Osteocyte (in vitro differentiated cells): ENCODE measurements at places on chromosomes 3 and 15. TPM values are rescaled to one million over a fixed set of nuclear protein-coding genes. Genes with fewer than 3 reads are reported as not detected.

- DNase-seq: no peak
- H3K27me3 ChIP-seq: no peaks in the 10 kb centered on the region
- H3K36me3 ChIP-seq: no peaks in the 10 kb centered on the region
- H3K4me1 ChIP-seq: no peaks in the 10 kb centered on the region
- H3K4me3 ChIP-seq: no peak overlapping the region
- no peak overlapping the region for H3K27ac ChIP-seq
These were observed 13.2 kb upstream of the CPEB1 start for GRCh38 chr15:82660378-82660777.

DNA sequence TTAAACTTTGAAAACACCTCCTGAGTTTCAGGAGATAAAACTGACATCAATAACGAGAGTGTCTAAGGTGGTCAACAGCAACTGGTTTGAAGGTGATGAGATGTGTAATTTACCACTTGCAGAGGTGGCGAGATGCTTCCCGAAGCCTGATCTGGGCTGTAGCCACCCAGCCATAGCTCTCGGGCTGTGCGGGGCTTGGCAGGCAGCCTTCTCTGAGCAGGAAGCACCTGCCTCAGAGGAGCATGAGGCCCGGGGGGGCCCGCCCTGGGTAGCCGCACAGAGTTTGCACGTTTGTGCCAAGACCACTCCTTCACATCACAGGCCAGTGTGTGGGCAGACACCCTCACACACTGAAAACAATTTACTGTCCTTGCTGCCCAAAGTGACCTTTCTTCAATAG, 220.3 kb downstream of the CACNA2D3 start:
- H3K36me3 ChIP-seq: no peaks in the 10 kb centered on the region
- no peaks in the 10 kb centered on the region for H3K4me1 ChIP-seq
- no peak for DNase-seq
- H3K27me3 ChIP-seq: no peaks in the 10 kb centered on the region
- H3K27ac ChIP-seq: no peak overlapping the region

GRCh38 chr3:179720196-179720595, 67.4 kb downstream of the USP13 start:
- H3K36me3 ChIP-seq: peaks cover 21% of the 10 kb centered on the region
- peak overlapping the region; percentile 98 for H3K27ac ChIP-seq
- DNase-seq: no peak
- H3K4me3 ChIP-seq: peak overlapping the region; percentile 54

The GRK7 gene
- not detected in 2 replicates for total RNA-seq

GRCh38 chr3:73605412-73605811, 19.3 kb downstream of the PDZRN3 start:
- no peak overlapping the region for H3K27ac ChIP-seq
- H3K4me3 ChIP-seq: no peak overlapping the region
- H3K4me1 ChIP-seq: peaks cover 32% of the 10 kb centered on the region
- no peaks in the 10 kb centered on the region for H3K27me3 ChIP-seq
- H3K36me3 ChIP-seq: peaks cover 15% of the 10 kb centered on the region

DNA sequence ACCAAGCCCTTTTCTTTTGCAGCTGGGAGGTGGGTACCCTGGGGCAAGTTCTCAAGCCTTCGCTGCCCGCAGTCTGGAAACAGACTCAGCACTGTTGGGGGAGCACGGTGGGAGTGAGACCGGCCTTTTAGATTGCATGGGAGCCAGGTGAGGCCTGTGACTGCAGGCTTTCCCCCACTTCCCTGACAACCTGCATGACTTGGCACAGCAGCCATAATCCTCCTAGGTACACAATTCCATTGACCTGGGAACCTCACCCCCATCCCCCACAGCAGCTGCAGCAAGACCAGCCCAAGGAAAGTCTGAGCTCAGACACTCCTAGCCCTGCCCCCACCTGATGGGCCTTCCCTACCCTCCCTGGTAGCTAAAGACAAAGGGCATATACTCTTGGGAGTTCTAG, 52.2 kb upstream of the CCDC80 start:
- H3K36me3 ChIP-seq: no peaks in the 10 kb centered on the region
- no peaks in the 10 kb centered on the region for H3K27me3 ChIP-seq
- H3K4me3 ChIP-seq: no peak overlapping the region
- H3K27ac ChIP-seq: no peak overlapping the region

The ASB7 gene
- 12.9 and 13.1 TPM in 2 replicates for total RNA-seq

- no peak for DNase-seq
- H3K36me3 ChIP-seq: no peaks in the 10 kb centered on the region
- H3K27ac ChIP-seq: no peak overlapping the region
- peaks cover 16% of the 10 kb centered on the region for H3K4me1 ChIP-seq
- no peak overlapping the region for H3K4me3 ChIP-seq
These were observed 2.3 kb downstream of the SUCNR1 start for GRCh38 chr3:151875759-151876158.

DNA sequence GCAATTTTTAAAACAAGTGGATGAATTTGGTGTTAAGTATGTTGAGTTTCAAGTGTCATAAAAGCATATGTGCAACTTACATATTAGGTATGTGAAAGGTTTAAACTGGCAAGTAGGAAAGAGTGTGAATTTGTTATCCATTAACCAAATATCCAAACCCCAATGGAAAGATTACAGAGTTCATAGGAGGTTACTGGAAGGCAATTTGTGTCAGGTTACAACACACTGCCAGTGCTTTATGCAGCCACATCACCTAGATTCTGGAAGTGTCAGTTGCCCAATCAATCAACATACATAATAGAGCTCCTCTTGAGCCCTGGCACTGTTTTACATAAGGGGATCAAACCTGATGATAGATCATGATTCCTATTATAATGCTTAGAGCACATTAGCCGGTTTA, 261.0 kb downstream of the ROBO1 start:
- no peak for DNase-seq
- no peak overlapping the region for H3K27ac ChIP-seq
- no peaks in the 10 kb centered on the region for H3K27me3 ChIP-seq
- H3K4me3 ChIP-seq: no peak overlapping the region
- H3K4me1 ChIP-seq: no peaks in the 10 kb centered on the region

DNA sequence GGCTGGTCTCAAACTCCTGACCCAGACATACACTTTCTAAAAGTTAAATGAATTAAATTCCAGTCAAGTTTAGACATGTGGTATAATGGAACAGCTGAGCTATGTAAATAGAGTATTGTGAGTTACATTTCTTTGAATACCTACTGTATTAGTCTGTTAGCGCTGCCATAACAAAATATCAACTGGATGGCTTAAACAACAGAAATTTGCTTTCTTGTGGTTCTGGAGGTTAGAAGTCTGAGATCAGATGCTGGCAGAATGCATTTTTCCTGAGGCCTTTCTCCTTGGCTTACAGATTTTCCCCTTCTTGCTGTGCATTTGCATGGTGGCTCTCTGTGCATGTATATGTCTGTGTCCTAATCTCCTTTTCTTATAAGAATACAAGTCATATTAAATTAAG, 101.5 kb upstream of the TGFBR2 start:
- H3K27me3 ChIP-seq: no peaks in the 10 kb centered on the region
- H3K27ac ChIP-seq: no peak overlapping the region
- no peak overlapping the region for H3K4me3 ChIP-seq
- no peak for DNase-seq
- peaks cover 13% of the 10 kb centered on the region for H3K4me1 ChIP-seq

The ZBED2 gene
- not detected in 2 replicates for total RNA-seq

The CHRM5 gene
- not detected in 2 replicates for total RNA-seq

DNA sequence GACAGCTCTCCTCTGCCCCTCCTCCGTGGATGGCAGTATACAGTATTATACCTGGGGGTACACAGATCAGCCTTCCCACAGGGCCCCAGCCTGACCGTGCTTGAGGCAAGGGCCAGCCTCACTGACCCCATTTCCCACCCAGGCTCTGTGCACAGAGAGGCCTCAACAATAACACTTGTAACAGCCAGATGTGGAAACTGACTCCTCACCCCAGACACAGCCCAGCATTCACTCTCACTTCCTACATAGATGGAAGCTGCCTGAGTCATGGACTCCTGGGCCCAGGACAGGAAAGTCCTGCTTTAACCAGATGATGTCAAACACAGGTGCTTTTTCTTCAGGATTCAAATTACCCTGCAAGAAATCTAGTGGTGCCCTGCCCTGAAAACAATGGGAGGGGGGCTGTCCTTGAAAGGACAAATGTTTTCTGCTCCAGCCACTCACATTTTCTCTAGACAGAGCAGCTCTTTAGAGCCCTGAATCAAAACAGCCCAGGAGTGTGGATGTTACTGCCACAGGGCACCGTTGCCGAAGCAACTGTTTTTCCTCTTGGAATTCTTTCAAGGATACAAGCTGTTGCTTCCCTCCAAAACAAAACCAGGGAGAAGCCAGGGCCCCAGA, 16.4 kb downstream of the CCDC12 start:
- H3K27ac ChIP-seq: peak overlapping the region; percentile 81
- peaks cover 2% of the 10 kb centered on the region for H3K36me3 ChIP-seq
- no peak for DNase-seq
- H3K4me3 ChIP-seq: no peak overlapping the region
- peaks cover 43% of the 10 kb centered on the region for H3K4me1 ChIP-seq

- no peak overlapping the region for H3K4me3 ChIP-seq
- no peak for DNase-seq
- peaks cover 56% of the 10 kb centered on the region for H3K36me3 ChIP-seq
- H3K4me1 ChIP-seq: peaks cover 15% of the 10 kb centered on the region
- no peaks in the 10 kb centered on the region for H3K27me3 ChIP-seq
These were observed 37.3 kb downstream of the UBP1 start for GRCh38 chr3:33402936-33403335.

The CASR gene
- total RNA-seq: not detected in 2 replicates

GRCh38 chr3:10423171-10423882, 82.1 kb downstream of the ATP2B2 start:
- no peaks in the 10 kb centered on the region for H3K4me1 ChIP-seq
- no peak overlapping the region for H3K4me3 ChIP-seq
- peaks cover 40% of the 10 kb centered on the region for H3K27me3 ChIP-seq
- no peak for DNase-seq
- H3K36me3 ChIP-seq: no peaks in the 10 kb centered on the region

- peaks cover 6% of the 10 kb centered on the region for H3K4me1 ChIP-seq
- DNase-seq: no peak
- H3K36me3 ChIP-seq: no peaks in the 10 kb centered on the region
- H3K4me3 ChIP-seq: no peak overlapping the region
- H3K27me3 ChIP-seq: peaks cover 7% of the 10 kb centered on the region
These were observed 96.2 kb upstream of the KCNMB2 start for GRCh38 chr3:178440043-178440442.
